ENCODE measurements at places on chromosomes 11 and 22.

GRCh38 chr11:64230171-64230984 lies at the start of gene DNAJC4:
TSS of gene DNAJC4 (plus strand) at chr11:64230548. CDS start at chr11:64230855, 307 bp downstream.
- peak; percentile 45 for DNase-seq

DNA sequence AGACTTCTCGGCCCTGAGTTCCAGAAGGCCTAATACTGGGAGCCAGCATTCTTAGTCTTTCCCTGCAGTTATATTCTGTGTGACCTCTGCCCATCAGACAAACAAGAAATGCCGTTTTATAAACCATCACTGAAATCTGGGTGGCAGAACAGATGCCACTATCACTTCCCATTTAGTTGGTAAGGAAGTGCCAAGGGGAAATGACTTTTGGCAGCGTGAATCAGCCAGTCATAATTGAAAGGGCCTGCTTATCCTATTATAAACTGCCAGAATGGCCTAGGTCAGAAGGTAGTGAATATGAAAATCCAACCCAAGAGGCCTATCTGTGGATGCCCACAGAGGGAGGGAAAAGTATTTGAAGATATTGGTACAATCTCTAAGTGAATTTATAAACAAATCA lies 646.8 kb upstream of the CCDC90B start:
- DNase-seq, result no peak

DNA sequence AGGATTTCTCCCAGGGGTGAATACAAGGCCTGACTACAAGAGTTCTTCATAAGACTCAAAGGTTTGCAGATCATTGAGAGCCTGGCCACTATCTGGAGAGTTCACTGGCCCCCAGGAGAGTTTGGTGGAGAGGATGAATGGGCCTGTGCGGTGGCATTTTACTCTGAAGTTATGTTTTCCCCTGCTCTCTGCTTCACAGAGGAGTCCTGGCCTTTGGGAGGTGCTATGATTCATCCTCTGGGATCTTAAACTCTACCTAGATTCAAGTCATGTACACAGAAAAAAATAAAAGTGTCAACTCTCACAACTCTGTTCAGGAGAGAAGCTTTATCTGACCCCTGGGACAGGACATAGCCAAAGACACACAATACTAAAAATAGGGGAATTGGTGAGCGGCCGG lies 159.1 kb upstream of the CARD18 start:
- DNase-seq, result no peak

- DNase-seq, result peak; percentile 18
These were observed 22.0 kb downstream of the CHID1 start for GRCh38 chr11:888310-889212.

DNA sequence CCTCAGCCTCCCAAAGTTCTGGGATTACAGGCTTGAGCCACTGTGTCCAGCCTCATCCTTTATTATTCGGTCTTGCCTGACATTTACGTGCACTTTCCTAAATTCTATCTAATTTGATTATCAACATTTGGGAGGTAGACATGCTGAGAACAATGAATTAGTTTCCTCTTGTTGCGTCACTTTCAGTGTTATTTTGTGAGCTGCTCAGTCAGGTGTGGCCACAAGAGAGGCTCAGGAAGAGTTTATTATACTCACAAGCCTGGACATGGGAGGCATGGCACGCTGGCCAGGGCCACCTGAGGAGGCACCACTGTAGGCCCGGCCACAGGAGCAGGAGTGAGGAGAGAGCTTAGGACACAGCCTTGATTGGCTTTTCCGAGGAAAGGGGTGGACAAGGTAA lies 59.7 kb upstream of the RBFOX2 start:
- no peak for DNase-seq

GRCh38 chr11:12160680-12161079 lies 50.3 kb downstream of the MICAL2 start:
- DNase-seq, result no peak

DNA sequence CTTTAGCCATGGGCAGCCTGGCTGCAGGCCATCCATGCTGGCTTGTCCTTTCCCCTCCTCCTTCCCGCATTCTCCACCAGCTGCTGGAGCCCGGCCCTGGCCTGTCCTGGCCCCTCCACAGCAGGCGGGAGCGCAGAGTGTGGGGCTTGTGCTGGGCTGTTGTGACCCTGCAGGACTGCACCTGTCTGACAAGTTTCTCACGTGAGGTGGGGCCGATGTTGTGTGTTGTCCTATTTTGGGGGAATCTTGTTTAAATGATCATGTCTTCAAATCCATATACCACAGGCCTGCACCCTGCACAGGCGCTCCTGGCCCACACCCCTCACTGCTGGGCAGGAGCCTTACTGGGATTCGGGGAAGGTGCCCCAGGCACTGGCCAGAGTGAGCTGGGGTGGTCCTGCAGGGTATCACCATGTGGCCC lies 30.4 kb downstream of the TBC1D22A start:
- no peak for DNase-seq

DNA sequence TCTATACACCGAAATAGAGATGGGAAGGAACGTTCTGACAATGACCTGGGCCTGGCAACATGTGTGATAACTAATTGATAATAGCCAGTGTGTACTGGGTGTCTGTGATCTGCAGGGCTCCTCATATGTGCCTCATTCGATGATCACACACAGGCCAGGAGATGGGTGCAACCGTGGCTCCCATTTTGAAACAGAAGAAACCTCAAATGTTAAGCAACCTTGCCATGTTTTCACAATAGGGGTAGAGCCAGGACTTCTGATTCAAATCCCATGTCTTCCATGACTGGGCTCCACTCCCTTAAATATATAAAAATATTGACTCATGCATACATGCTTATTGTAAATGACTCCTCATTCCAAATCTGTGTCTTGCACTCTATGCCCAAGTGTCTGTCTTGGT lies 11.1 kb downstream of the APOL3 start:
- DNase-seq, result no peak

GRCh38 chr22:37345863-37346504 lies 63.7 kb downstream of the CYTH4 start:
- DNase-seq, result no peak

- DNase-seq, result no peak
These were observed 104.3 kb downstream of the BCR start for GRCh38 chr22:23284504-23285033.

Data from DMS 273 treated with DMSO at 0.1 percent for 48 hours (cell line).